CD8-positive, alpha-beta memory T cell (primary cell): ENCODE measurements at places on chromosomes 4 and X. TPM values are rescaled to one million over a fixed set of nuclear protein-coding genes. Genes with fewer than 3 reads are reported as not detected.

CXorf51A gene
- total RNA-seq = not detected

CCNA2 gene
- total RNA-seq = 72.1 TPM

SYNPO2 gene
- 0.16 TPM for total RNA-seq

CRLF2 gene
- total RNA-seq = 0.13 TPM

MGARP gene
- total RNA-seq = not detected

CFAP99 gene
- 0.07 TPM for total RNA-seq

TENM3 gene
- total RNA-seq = not detected

DNA sequence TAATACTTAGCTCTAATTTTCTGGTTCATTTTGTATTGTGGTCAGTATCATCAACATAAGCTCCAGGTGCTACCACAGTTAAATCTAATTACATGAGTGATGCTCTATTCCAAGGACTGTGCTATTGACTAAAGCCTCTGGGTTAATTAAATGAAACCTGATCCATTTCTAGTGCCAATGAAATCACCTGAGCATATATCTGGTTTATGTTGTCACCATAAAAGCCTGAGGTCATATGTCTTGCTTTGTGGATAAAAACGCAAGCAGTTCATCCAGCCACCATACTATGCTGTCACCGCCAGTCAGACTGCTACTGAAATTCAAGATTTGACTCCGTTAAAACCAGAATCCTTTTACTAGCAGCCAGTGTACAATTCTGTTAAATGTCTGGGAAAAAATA is 64.2 kb upstream of the ZNF518B start:
- no peaks in the 10 kb centered on the region for H3K36me3 ChIP-seq
- no peak overlapping the region for H3K4me3 ChIP-seq
- DNase-seq = no peak
- no peak overlapping the region for H3K27ac ChIP-seq
- no peaks in the 10 kb centered on the region for H3K27me3 ChIP-seq
- no peaks in the 10 kb centered on the region for H3K4me1 ChIP-seq

DNA sequence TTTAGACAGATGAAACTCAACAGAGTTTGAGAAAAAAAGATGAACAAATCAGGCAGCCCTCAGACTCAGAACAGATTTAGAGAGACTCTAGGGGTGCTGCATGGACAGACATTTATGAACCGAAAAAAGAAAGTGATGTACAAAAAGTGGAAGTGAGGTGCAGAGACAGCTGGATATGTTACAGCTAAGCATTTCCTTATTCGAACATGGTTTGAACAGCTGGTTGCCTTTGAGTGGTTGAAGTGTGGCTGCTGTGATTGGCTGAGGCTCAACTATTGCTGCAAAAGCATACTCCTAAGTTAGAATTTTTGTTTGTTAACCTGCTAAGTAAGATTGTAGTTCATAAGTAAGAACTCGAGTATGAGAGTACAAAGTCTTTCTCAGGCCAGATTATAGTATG is 331.5 kb upstream of the PABPC4L start:
- no peak for DNase-seq
- no peaks in the 10 kb centered on the region for H3K27me3 ChIP-seq
- H3K4me3 ChIP-seq = no peak overlapping the region
- no peaks in the 10 kb centered on the region for H3K36me3 ChIP-seq

GRCh38 chr4:1137063-1137776 is 23.9 kb upstream of the RNF212 start:
- peaks cover 13% of the 10 kb centered on the region for H3K4me1 ChIP-seq
- no peaks in the 10 kb centered on the region for H3K36me3 ChIP-seq
- H3K4me3 ChIP-seq = peak overlapping the region; percentile 61
- DNase-seq = no peak

DNA sequence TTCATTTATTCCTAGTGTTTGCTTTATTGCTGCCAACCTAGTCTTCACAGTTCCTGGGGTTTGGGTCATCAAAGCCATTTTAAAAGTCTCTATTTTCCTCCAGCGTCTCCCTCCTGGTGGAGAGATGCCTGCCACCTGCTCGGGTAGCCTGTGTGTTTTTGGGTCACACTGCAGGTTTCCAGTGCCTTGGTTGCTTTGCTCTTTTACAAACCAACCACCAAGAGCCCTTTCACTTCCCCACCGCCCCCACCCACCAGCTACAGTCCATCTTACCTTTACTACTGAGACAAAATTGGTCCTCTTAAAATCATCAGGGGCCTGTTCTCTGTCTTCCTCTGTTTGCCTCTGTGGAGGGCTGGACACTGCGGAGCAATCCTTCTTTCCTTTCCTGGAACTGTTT is 280.5 kb upstream of the GATB start:
- no peaks in the 10 kb centered on the region for H3K27me3 ChIP-seq
- H3K4me3 ChIP-seq = no peak overlapping the region
- H3K27ac ChIP-seq = no peak overlapping the region
- no peak for DNase-seq

- H3K27ac ChIP-seq = no peak overlapping the region
- no peaks in the 10 kb centered on the region for H3K27me3 ChIP-seq
- H3K4me1 ChIP-seq = no peaks in the 10 kb centered on the region
Measured at GRCh38 chr4:186739802-186740434, 16.3 kb upstream of the FAT1 start.

DNA sequence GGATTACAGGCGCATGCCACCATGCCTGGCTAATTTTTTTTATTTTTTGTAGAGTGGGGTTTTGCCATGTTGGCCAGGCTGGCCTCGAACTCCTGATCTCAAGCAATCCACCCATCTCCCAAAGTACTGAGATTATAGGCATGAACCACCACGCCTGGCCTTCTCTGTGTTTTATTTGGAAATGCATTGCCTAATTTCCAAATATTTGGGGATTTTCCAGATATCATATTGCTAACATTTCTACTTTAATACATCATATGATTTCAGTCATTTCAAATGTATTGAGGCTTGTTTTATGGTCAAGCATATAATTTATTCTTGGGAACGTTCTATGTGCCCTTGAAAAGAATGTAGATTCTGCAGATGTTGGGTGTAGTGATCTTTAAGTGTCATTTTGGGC is 38.8 kb downstream of the FGF2 start:
- H3K27me3 ChIP-seq = no peaks in the 10 kb centered on the region
- DNase-seq = no peak
- no peak overlapping the region for H3K4me3 ChIP-seq
- H3K4me1 ChIP-seq = no peaks in the 10 kb centered on the region

- H3K36me3 ChIP-seq = peaks cover 57% of the 10 kb centered on the region
- H3K4me1 ChIP-seq = no peaks in the 10 kb centered on the region
- H3K4me3 ChIP-seq = no peak overlapping the region
Measured at GRCh38 chr4:143531380-143531779, 17.9 kb downstream of the SMARCA5 start.

- no peaks in the 10 kb centered on the region for H3K36me3 ChIP-seq
- no peak overlapping the region for H3K27ac ChIP-seq
- H3K4me1 ChIP-seq = no peaks in the 10 kb centered on the region
- H3K4me3 ChIP-seq = no peak overlapping the region
- H3K27me3 ChIP-seq = no peaks in the 10 kb centered on the region
- DNase-seq = no peak
Measured at GRCh38 chrX:136597356-136597755, 50.6 kb upstream of the CD40LG start.

GRCh38 chr4:122576261-122577188 is 44.3 kb downstream of the IL21 start:
- peak; percentile 39 for DNase-seq
- H3K27ac ChIP-seq = no peak overlapping the region
- no peaks in the 10 kb centered on the region for H3K27me3 ChIP-seq
- no peaks in the 10 kb centered on the region for H3K36me3 ChIP-seq
- H3K4me1 ChIP-seq = peaks cover 20% of the 10 kb centered on the region
- H3K4me3 ChIP-seq = no peak overlapping the region

DNA sequence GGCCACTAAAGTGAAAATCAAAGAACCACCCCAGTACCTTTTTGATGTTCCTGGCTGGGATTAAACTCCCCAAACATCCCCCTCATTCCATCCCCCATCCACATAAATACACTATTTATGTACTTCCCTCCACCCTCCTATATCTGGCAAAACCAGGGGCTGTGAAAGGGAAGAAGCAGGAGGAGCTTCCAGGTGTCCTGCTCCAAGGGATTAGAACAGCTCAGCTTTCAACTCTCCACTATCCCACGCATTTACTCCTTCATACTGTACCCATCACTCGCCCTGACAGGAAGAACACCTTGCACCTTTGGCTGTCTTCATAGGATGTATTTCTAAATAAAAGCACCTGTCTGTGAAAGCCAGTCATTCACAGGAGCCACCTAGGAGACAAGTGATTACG is 140.0 kb downstream of the HHIP start:
- DNase-seq = no peak
- H3K27me3 ChIP-seq = no peaks in the 10 kb centered on the region
- H3K36me3 ChIP-seq = no peaks in the 10 kb centered on the region
- H3K4me3 ChIP-seq = no peak overlapping the region
- H3K27ac ChIP-seq = no peak overlapping the region
- H3K4me1 ChIP-seq = no peaks in the 10 kb centered on the region

GRCh38 chr4:7715271-7716009 is 224.2 kb downstream of the AFAP1 start:
- no peak overlapping the region for H3K27ac ChIP-seq
- peaks cover 5% of the 10 kb centered on the region for H3K4me1 ChIP-seq
- no peak overlapping the region for H3K4me3 ChIP-seq

GRCh38 chr4:144782345-144782744 is 136.4 kb downstream of the HHIP start:
- no peaks in the 10 kb centered on the region for H3K36me3 ChIP-seq
- no peak overlapping the region for H3K4me3 ChIP-seq
- H3K4me1 ChIP-seq = no peaks in the 10 kb centered on the region
- H3K27ac ChIP-seq = no peak overlapping the region

- H3K4me3 ChIP-seq = no peak overlapping the region
- no peaks in the 10 kb centered on the region for H3K36me3 ChIP-seq
- DNase-seq = no peak
Measured at GRCh38 chrX:10512741-10513140, 107.6 kb downstream of the MID1 start.

DNA sequence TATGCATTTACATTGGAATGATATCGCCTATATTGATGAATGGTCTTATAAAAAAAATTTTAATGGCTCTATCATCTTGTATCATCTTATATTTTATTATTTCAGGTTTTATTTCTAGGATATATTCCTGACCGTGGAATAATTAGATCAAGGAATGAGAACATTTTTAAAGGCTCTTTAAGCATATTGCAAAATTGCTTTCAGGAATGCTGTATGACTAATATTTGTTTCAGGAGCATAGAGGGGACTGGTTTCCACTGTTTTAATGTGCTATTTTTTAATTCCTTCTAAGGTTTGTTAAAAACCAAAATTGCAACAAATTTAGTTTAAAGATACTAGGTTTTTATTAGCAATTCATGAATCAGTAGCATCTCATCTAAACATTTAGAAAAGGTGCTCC is 120.2 kb downstream of the BMPR1B start:
- H3K27ac ChIP-seq = no peak overlapping the region
- no peaks in the 10 kb centered on the region for H3K36me3 ChIP-seq
- H3K27me3 ChIP-seq = no peaks in the 10 kb centered on the region
- H3K4me3 ChIP-seq = no peak overlapping the region

DNA sequence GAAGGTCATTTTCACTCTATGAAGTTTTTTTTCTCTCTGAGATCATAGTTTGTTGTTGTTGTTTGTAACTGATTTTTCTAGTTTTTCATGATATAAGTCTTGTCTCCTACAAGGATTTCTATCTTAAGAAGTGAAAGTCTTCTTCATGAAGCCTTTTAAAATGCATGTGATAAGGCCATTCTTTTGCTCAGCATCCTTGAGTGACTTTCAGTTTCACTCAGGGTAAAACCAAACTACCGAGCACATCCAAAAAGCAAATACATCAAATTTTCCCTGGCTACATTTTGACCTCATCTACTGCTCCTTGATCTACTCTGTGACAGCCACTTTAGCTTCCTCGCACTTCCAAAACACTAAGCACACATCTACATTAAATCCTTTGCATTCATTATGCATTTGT is 580.7 kb downstream of the KCTD8 start:
- H3K36me3 ChIP-seq = no peaks in the 10 kb centered on the region
- H3K4me3 ChIP-seq = no peak overlapping the region
- H3K27me3 ChIP-seq = no peaks in the 10 kb centered on the region
- no peaks in the 10 kb centered on the region for H3K4me1 ChIP-seq
- no peak for DNase-seq

- no peak for DNase-seq
- no peaks in the 10 kb centered on the region for H3K36me3 ChIP-seq
- H3K4me3 ChIP-seq = no peak overlapping the region
- no peaks in the 10 kb centered on the region for H3K4me1 ChIP-seq
Measured at GRCh38 chr4:72997409-72997808, 72.1 kb downstream of the COX18 start.
